Calu3 (cell line): ENCODE measurements at places on chromosomes 6 and 20. TPM values are rescaled to one million over a fixed set of nuclear protein-coding genes. Genes with fewer than 3 reads are reported as not detected.
A peak's percentile ranks its signal among the peaks of the same experiment; 100 is the strongest.

- no peak for DNase-seq
These were observed 7.7 kb downstream of the AMD1 start for GRCh38 chr6:110882274-110882619.

COL11A2 gene
- total RNA-seq = 1.8 TPM in 2 replicates

DUSP15 gene
- 0.47 TPM in 1 of 2 replicates, not detected in the other for total RNA-seq

EBF4 gene
- total RNA-seq = 4.3 and 6.6 TPM in 2 replicates

GRCh38 chr6:52634211-52634610, 36.7 kb upstream of the TMEM14A start:
- no peak for DNase-seq

- DNase-seq = peak; percentile 82
These were observed 3.6 kb upstream of the CCN2 start for GRCh38 chr6:131954775-131955107.

DNA sequence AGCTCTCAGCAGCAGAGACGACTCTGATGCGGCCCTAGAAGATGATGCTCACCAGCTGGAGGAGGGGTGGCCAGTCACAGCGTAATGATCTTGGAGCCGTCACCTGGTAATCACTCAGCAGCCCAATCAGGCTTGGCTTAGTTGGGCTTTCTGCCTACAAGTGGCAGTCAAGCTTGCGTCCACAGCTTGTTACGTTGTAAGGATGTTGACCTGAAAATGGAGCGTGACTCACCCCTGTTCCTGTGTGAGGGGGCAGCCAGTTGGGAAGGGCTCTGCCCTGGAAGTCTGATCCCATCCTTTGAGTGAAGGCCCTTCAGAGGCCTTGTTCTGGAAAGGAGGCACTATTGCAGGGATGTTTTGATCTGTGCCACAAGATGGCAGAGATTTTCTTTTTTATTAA, 49.8 kb downstream of the SPATA2 start:
- no peak for DNase-seq

DNA sequence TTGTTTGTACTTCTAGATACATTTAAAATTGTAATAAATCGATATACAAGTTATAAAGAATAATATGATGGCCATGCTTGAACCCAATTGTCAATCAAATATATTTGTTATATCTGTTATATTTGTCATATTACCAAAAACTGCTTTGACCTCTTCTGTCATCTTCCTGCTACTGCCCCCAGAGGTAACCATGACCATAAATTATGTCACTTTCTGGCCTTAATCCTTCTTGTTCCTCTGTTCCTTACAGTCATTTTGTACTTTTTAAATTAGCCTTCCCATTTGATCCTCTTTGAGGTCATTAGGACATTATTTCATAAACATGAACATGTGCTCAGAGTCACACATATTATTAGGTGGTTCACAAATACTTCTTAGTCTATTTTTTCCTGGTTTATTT, 124.7 kb downstream of the HFE start:
- no peak for DNase-seq

DNA sequence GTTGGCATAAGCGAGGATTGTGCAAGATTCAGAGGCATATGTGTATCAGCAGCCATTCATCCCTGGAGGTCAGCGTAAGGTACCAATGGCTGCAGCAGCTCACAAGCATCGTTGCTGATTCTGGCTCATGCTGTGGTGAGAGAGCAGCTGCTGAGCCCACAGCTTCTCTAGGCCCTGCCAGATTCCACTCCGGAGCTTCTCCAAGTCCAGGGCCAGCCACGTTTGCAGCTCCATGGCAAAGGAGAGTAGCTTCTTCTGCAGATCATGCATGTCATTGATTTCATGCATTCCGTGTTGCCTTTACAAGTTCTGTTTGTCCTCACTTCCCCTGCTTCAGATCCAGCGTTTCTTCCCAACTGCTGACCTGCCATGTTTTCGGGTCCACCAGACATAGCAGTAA, 474.8 kb upstream of the ID4 start:
- DNase-seq = no peak
